NCI-H1092 treated with DMSO at 0.1 percent for 48 hours (cell line): ENCODE measurements at places on chromosomes 6 and 20.

GRCh38 chr6:136582711-136583471 is 32.7 kb upstream of the MAP7 start:
- DNase-seq, result peak; percentile 7

DNA sequence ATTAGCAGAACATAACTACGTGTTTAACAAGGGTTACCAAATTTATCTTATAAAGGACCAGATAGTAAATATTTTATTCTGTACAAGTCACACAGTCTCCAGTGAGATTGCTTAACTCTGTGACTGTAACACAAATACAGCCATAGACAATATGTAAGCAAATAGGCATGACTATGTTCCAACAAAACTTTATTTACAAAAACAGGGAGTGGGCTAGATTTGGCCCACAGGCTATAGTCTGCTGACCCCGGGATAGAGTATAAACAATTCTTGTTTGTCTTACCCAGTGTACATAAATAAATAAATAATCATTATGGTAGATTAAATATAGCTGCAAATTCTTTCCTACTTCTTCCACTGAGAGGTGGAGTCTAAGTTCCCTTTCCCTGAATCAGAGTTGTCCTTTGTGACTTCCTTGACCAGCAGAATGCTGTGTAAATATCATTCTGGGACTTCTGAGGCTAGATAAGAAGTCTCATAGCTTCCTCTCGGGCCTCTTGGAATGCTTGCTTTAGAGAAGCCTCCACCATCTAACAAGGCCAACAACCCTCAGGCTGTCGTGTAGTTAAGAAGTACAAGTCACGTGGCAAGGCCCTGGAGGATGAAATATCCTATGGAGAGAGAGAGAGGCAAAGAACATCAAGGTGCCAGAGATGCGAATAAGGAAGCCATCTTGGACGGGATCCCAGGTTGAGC is 59.1 kb upstream of the TMEM244 start:
- DNase-seq, result no peak

DNA sequence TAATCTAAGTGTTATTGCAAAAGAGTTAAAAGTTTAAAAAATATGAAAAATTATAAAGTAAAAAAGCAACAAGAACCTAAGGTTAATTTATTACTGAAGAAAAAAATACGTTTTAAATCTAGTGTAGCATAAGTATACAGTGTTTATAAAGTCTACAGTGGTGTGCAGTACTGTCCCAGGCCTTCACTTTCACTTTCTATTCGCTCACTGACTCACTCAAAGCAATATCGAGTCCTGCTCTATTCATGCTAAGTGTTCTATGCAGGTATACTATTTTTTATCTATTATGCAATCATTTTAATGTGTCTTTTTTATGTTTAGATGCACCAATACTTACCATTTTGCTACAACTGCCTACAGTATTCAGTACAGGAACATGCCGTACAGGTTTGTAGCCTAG is 113.0 kb downstream of the MANEA start:
- no peak for DNase-seq

DNA sequence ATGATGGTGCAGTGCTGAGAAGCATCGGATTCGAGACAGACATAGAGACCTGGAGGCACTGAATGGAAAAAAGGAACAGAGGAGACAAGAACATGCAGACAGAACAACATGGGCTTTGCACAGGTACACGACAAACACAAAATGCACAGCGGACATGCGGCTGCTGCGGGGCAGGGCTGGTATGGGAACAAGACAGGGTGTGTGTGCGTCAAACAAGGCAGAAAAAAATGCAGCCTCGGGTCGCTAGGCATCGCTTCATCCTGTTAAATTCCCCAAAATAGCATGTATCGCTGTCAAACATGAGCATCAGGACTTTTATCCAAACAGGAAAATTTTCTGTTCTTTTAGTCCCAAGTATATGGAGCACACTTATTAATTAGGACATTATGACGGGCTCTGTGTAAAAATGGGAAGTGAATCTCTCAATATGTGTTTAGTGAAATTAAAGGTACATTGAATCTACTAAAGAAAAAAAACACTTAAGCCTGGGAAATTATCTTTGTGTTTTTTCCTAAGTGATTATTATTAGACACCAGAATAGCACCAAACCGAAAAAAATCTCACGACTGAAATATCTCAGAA is 36.1 kb upstream of the TBXT start:
- DNase-seq, result no peak

GRCh38 chr6:165245701-165246100 is 63.7 kb downstream of the C6orf118 start:
- no peak for DNase-seq

GRCh38 chr6:140893432-140893831 is 1239.3 kb upstream of the GJE1 start:
- DNase-seq, result no peak

DNA sequence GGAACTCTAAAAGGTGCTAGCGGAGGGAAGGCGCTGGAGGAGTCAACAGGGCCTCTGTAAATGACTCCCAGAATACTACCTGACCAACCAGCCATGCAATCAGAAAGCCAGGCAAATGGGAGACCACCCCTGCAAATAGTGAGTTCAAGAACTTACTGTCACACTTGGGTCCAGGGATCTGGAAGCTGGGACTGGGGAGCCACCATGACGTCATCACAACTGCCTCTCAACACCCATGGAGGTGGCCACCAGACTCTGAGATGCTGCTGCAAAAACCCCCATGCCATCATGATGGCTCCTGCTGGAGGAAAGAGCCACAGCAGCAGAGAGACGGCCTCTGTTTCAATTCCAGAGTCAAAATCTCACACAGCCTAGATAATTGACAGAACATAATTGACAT is 8.5 kb upstream of the PDYN start:
- DNase-seq, result no peak

DNA sequence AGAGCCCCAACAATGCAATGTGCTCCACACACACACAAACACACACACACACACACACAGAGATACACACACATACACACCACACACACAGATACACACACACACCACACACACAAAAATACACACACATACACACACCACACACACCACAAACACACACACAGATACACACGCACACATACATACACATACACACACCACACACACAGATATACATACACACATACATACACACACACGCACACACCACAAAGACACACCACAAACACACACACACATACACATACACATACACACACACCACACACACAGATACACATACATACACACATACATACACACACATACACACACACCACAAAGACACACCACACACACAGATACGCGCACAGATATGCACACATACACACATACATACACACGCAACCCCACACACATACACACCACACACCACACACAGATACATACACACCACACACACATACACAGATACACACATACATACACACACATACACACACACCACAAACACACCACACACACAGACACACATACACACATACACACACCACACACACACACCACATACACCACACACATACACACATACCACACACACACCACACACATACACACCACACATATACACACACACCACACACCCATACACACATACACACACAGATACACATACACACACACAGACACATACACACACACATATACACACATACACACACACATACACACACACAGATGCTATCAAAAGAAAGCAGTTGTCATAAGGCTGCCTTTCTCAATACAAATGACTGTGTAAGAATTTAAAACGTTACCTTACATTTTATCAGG is 128.0 kb downstream of the FOXC1 start:
- no peak for DNase-seq

DNA sequence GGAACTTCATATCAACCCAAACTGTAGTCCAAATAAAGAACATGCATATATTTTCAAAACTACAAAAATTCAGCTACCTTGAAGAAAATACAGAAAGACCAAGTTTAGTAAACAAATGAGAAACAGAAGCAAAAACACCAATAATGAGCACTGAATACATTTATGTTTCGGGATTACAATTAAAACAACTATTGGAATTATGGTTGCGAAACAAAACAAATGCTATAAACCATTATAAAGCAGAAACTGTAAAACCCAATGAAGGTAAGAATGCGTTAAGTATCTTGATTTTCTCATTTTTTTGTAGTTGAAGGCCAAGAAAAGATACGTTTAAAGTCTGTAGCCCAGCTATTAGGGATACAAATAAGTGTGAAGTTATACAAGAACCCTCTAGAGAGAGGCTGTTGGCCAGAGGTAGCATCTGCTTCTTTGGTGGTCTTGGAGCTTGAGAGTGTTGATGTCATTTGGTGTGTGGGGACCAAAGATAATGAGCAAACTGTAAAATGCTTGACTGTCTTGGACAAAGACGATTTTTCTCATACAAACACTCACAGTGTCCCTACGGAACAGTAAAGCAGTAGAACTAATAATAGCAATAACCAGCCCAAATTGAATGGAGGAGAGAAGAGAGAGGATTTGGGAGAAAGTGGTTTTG is 111.5 kb downstream of the PRND start:
- DNase-seq, result no peak

- DNase-seq, result no peak
Measured at GRCh38 chr6:132814716-132815570, 574 bp downstream of the RPS12 start.

- no peak for DNase-seq
Measured at GRCh38 chr20:61291166-61291829, 39.2 kb downstream of the CDH4 start.

DNA sequence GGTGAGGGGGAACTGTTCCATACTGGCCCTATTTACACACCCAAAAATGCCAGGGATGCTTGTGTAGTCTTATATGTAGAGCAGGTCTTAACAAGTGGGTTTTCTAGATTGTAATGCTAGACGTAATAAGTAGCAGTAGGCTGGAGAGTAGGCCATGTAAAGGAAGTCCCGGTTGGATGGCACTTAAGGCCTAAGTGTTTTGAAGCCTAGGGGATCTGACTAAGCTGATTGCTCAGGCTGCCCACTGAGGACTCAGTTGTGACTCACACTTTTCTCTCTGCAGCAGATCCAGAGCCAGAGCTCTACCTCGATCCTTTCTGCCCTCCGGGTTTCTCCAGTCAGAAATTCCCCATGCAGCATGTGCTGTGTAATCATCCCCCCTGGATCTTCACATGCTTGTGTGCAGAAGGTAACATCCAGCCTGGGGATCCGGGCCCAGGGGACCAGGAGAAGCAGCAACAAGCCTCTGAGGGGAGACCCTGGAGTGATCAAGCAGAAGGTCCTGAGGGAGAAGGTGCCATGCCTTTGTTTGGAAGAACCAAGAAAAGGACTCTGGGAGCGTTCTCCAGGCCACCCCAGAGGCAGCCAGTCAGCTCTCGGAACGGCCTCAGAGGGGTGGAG is 26.6 kb downstream of the ZNF133 start:
- DNase-seq, result no peak

DNA sequence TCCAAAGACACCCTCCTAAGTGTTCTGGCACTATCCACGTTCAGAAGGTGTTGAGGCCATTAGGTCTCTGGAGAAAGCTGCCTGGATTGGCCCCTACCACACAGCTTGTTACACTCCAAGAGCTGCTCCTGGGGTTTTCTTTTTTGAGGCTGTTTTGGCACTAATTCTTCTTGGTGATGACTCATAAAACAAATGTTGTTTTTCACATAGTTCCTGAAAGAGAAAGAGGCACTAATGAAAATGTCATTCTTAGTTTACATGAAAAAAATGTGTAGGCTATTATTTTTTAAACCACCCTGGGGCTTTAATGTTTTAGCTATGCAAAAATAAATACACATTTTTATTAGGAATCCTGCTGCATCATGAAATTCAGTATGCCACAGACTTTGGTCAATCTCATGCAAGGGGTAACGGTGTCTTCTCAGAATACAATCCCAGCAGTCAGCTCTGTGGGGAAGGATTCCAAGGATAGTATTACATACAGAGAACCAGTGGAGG is 38.1 kb downstream of the TBPL1 start:
- no peak for DNase-seq

DNA sequence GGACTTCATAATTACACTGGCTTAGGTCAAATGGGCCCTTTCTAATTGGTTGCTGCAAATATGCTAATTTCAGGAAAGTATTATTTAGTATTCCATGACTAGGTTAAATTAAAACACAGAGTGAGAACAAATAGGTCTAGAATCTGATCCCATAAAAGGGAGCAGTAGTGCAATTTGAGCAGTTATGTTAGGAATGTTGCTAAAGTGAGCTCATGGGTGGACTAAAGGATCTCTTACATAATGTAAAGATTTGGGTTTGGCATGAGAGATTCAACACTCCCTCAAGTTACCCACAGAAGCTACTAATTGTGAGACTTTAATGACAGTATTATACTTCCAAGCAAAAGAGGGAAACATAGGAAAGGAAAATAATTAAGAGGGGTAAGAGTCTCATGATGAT is 109.1 kb downstream of the C6orf58 start:
- no peak for DNase-seq

- DNase-seq, result no peak
Measured at GRCh38 chr20:33858666-33859065, 47.5 kb downstream of the CHMP4B start.

- DNase-seq, result peak; percentile 94
Measured at GRCh38 chr20:8431538-8432434, 299.7 kb downstream of the PLCB1 start.

DNA sequence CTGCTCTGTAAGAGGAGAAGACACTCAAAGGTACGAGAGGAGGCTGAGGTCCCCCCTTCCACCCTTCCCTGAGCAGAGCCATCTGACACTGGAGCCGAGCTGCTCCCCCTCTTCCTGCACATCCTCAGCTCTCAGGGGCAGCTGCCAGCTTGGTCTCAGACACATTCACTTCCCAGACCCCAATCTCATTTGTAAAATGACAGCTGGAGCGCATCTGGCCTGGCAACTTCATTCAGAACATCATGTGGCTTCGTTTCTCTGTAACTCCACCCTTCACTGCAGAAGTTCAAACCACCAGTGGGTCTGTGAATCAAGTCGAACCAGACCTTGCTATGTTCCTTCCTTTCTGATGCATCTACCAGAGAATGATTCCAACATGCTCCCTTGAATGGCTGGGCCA is 145.6 kb upstream of the CDH4 start:
- no peak for DNase-seq

- no peak for DNase-seq
Measured at GRCh38 chr6:135250234-135250633, 69.1 kb downstream of the MYB start.
